Activated T-cell treated with anti-CD3 and anti-CD28 coated beads for 48 hours (primary cell): ENCODE measurements at places on chromosomes 2 and 18.

GRCh38 chr2:128196471-128196931 is 105.5 kb downstream of the UGGT1 start:
- DNase-seq: no peak

GRCh38 chr2:31082002-31082401 is 56.2 kb downstream of the GALNT14 start:
- no peak for DNase-seq

- DNase-seq: no peak
Measured at GRCh38 chr2:27806311-27807059, 35.0 kb downstream of the MRPL33 start.

- peak; percentile 50 for DNase-seq
Measured at GRCh38 chr18:12307701-12308385, at the start of gene TUBB6. TSS of gene TUBB6 (plus strand) at chr18:12308241. CDS start at chr18:12308293, 52 bp downstream.

DNA sequence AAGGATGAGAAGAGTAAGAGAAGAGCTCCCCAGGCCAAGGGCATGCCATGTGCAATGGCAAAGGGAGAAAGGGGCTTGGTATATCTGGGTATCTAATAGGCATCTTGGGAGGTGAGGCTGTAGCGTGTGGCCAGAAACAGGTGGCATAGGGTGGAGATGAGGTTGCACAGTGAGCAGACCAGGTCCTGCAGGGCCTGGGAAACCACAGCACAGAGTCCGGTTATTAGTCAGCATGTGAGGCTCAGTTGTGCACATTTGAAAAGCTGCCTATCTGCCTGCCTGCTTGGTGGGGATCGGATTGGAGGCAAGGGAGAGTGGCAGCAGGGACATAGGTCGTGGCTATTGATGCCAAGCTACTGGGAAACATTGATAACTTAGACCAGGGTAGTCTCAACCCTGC is 190.6 kb downstream of the TPGS2 start:
- DNase-seq: no peak

- DNase-seq: no peak
Measured at GRCh38 chr18:41666231-41666630, 288.8 kb upstream of the PIK3C3 start.

DNA sequence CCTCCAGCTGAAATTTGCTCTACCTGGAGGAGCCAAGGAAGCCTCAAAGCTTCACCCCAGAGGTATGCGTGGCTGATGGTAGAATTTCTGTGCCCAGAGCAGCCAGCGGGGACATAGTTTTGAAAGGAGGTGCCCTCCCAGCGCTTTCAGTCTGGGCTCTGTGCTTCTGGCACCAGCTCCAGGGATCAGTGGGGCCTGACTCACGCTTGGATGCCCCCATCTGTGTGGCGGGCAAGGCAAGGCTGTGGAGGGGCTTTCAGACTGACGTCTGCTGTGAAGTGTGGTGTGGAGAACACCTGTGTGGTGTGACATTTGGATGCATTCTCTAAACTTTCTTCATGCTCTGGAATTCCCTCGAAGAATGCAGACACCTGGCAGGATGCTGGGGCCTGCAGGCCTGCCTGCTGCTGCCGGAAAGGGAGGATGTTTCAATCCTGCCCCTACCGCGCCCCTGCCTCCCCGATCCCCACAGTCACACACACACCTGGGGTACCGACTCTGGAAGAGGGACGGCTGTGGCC is 84.1 kb downstream of the CTIF start:
- DNase-seq: no peak

DNA sequence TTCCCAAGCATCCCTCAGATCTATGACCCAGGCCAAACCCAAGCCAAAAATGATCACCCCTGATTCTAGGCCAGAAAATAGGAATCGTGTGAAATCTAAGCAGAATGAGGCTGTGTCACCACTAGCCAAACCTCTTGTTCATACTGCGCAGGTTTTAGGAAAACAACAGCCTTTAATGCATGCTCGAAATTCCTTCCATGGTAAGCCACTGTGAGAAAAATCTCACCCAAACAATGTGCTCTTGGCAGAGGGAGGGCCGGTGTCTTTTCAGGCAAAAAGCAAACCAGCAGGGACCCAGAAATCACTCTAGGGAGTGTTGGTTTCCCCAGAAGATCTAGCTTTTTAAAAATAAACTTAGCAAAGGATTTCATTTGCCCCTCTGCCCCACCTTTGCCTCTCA is 71.2 kb upstream of the FOSL2 start:
- DNase-seq: no peak

- no peak for DNase-seq
Measured at GRCh38 chr18:34858188-34858587, 148.1 kb downstream of the DTNA start.

- no peak for DNase-seq
Measured at GRCh38 chr2:161095314-161095713, 64.9 kb upstream of the TANK start.

GRCh38 chr2:29806461-29806860 is 114.9 kb downstream of the ALK start:
- DNase-seq: no peak

GRCh38 chr18:79523736-79524180 is 128.0 kb downstream of the NFATC1 start:
- DNase-seq: peak; percentile 63

DNA sequence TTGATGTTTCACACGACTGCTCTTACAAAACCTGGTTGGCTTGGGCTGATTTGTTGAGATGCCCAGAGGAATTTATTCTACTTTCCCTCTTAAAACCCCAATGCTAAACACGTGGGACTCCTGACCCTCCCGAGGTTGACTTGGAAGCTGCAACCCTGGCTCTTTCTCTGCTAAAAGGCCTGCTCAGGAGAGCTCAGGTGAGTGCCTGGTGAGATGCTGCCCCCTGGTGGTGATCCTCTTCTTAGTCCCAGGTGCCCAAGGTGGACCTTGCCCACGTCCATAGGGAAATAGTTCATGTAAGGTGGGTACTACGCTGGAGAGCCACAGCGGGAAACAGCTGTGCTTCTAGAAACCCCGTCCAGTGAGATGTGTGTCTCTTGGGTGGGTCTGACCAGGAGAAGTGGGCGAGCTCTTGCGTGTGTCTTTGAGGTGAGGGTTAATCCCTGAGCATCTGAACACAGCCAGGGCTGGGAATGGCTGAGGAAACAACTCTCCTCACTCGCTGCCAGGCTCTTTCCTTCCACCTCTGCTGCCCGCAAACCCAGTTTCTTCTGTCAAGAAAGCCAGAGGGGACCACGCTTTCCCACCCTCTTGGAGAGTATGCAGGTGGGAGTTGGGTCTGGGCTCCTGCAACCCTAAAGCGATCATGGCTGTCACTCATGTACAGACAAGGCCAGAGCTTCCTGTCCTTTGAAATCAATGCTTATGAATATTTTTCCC is 25.5 kb upstream of the PXDN start:
- DNase-seq: peak; percentile 46

- no peak for DNase-seq
Measured at GRCh38 chr18:59040770-59041148, 98.9 kb upstream of the SEC11C start.

DNA sequence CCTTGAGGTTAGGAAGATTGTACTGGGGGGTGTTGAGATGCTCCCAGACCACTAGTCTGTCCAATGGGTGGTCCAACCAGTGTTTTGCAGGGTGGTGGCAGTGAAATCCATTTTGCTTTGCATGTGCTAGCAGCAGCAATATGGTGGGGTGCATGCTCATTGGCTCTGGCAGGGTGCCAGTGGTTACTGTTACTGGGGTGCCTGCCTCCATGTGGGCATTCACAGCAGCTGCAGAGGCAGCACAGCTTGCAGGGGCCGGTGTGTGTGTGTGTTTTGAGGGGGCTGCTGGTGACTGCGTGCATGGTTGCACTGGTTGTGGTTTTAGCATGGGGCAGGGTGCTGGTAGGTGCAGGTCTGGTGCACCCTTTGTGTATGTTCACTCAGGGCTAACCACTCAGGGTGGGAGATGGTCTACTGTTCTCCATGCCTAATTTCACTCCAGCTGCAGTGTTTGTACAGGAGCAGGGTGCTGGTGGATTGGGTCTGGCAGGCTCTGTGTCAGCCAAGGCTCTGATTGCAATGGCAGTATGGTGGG is 265.4 kb downstream of the NUP35 start:
- no peak for DNase-seq

DNA sequence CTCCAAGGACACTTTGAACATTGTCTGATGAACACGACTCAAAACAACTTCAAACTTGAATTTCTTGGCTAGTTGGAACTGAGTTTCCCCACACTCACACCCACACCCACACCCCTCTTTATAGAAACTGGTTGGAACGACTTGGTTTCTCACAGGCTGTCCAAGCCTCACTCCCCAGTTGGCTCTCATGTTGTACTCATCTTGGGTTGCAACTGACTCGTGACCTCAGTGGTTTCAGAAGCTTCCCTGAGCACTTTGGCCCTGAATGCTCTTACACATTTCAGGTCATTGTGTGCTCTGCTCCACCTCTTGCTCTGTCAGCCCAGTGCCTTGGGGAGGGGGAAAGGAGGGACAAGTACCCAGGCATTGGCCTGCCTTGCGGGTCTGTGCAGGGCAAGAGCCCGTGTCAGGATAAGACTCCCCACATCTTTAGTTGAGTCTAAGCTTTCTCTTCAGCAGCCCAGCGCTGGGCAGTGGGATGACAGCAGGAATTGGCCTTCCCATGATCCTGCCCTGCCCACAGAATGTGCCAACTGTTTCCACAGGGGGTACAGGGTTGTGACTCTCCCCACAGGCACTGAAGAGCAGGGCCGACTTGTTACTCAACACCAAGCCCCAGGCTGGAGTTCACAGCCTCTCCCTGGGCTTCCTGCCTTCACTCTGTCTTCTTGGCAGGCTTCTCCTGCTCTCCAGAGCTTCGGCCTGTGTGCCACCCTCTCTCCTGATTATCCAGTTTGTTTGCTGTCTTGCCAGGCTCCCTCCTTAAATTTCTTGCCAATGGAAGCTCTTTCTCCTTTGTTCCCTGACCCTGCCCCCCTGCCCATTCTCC is 104.6 kb downstream of the RTN4 start:
- peak; percentile 32 for DNase-seq

DNA sequence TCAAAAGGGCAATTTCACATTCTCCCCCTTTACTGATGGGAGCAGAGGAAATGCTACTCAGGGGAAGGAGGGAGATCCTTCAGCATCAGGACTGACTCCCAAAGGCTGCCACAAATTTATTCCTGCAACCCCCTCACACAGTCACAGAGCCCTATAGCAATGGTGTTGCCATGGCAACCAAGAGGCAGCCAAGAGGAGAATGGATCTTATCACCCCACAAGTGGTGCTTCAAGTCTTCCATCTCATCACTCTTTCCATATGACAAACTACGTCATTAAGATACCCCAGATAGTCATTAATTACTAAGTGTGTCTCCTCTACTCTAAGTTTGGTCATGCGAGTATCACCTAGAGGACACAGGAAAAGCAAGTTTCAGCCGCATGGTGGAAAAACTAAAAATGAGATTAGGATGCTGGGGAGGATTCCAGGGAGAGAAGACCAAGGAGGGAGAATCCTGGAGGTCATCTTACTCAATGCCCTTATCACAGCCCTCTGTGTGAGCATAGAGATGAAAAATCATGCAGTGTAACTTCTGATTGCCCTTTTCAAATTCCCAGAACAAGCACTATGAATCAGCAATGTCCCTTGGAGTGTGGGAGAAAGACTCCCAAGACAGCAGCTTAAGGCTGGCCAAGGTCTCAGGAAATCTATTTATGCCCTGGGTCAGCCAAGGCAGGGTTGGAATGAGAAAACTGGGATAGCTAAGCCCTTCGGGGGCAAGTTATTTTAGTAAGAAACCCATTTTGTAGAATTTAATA is 885.7 kb upstream of the KLHL29 start:
- DNase-seq: no peak
